HAP-1 (cell line): ENCODE measurements at places on chromosomes 2 and 18.

DNA sequence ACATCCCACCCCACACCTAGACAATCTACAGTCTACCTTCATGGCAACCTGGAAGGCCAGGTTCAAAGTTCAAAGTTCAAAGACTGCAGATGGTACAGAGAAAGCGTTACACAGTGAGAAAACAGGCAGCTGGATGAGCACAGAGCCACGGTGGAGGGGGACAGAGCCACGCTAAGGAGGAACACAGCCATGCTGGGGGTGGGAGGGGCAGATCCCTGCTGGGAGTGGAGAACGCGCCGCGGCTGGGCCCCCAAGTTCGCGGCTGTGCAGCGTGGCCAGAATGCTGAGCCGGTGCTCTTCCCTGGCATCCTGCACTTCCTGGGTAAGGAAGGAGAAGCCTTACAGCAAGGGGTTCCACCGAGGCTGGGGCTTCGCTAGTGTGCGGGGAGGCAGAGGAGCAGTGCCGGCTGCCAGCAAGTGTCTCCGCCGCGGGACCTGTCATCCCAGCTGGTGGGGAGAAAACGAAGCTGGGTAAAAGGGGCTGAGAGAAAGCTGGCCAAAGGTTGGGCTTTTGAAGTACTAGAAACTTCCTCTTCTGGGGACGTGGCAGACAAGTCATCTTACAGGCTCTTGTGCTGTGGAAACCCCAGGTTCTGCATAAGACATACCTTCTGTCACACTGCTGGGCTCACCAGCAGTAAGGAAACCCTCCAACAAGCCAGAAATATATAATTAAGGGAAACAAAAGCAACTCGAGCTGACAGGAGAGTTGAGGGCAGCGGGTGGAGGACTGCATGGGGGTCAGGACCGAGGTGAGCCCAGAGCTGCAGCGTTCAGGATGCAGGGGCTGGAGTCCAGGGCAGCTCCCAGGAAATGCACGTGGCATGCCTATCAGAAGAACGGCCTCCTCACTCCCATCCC lies 115.5 kb downstream of the HDAC4 start:
- DNase-seq, result no peak

- DNase-seq, result no peak
Observed at GRCh38 chr2:172623249-172623965, 67.5 kb downstream of the PDK1 start.

DNA sequence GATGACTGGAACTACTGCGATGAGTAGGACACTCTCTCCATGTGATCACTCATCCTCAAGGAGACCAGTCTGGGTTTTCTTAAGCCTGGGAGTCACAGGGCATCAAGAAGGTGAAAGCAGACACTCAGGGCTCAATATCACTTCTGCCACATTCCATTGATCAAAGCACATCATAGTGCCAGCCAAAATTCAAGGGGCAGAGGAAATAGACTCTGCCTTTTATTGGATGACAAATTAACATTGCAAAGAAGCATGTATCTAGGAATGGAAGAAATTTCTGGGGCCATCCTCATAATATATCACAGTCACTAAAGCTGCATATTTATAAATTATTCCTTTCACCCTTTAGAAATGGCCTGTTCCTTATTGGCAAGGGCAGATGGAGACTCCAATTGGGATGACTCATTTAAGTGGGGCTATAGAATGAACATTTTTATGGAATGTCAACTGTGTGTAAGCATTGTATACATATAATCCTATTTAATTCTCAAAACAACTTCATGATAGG lies 114.8 kb upstream of the CDC42EP3 start:
- DNase-seq, result peak; percentile 42

GRCh38 chr2:38775921-38776225 lies 2.1 kb upstream of the GEMIN6 start:
- no peak for DNase-seq

DNA sequence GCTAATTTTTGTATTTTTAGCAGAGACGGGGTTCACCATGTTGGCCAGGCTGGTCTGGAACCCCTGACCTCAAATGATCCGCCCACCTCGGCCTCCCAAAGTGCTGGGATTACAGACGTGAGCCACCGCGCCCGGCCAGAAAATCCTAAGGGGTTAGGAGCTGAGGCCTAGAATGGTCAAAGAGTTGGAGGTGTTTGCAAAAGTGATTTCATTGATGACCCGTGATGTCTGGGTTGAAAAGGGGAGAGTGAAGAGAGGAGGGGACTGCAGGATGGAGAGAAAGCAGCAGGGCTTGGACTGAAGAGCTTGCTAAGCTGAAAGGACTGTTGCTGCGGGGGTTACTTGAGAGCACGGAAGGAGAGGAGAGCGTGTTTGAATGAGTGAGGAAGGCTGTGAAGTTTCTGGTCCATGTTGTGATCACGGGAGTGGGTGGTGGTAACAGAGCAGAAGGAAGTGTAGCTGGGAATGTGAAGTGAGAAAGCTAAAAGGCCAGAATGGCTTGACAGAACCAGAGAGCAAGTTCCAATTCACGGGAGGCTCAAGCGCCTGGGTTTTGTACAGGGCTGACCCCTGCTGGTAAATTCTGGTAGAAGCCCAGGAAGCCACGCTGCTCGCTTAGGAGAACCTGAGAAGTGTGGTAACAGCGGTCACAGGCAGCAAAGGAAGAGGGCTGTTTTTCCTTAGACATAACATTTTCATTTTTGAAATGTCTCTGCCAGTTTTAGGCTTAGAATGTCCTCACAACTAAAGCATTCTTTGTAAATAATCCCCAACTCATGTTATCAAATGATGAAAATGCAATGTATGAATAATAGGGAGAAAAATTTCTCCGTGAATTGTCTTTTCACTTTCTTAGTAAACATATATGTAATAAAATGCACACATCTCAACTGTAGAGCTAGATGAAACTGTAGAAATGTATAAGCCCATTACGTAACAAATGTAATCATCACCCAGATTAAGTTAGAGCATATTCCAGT lies 40.5 kb upstream of the ACTR2 start:
- peak; percentile 80 for DNase-seq

DNA sequence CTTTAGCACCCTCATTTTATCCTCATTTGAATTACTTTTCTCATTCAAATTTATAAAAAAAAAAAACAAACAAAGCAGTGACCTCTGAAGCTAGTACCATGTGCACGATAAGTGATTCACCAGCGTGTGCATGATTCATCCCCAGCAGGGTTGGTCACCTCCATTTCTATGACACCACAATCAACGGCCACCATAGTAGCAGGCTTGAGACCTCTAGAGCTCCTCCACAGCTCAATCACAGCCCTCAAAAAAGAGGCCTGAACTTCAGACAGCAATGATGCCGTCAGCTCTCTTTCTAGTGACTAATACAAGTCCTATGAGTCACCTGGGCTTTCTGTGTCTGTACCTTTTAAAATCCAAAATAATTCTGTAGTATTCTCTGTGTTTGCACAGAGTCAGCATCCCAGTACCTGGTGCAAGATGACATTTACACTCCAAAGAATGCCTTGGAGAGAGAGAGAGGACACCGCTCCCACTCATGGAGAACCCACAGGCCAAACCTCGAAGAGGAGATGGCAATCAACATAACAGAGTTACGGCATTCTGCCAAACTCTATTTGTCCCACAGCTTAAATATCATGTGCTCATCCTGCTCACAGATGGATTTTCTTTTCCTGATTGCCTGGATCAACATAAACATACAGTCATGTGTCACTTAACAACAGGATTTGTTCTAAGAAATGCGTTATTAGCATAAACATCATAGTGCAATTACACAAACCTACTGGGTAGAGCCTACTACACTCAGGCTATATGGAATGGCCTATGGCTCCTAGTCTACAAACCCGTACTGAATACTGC lies 58.7 kb downstream of the L3MBTL4 start:
- no peak for DNase-seq

DNA sequence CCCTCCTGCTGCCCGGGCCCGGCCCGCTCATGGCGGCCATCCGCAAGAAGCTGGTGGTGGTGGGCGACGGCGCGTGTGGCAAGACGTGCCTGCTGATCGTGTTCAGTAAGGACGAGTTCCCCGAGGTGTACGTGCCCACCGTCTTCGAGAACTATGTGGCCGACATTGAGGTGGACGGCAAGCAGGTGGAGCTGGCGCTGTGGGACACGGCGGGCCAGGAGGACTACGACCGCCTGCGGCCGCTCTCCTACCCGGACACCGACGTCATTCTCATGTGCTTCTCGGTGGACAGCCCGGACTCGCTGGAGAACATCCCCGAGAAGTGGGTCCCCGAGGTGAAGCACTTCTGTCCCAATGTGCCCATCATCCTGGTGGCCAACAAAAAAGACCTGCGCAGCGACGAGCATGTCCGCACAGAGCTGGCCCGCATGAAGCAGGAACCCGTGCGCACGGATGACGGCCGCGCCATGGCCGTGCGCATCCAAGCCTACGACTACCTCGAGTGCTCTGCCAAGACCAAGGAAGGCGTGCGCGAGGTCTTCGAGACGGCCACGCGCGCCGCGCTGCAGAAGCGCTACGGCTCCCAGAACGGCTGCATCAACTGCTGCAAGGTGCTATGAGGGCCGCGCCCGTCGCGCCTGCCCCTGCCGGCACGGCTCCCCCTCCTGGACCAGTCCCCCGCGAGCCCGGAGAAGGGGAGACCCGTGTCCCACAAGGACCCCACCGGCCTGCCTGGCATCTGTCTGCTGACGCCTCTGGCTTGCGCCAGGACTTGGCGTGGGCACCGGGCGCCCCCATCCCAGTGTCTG lies 767 bp downstream of the RHOB start:
- no peak for DNase-seq

- no peak for DNase-seq
Observed at GRCh38 chr2:96687266-96687665, 44.7 kb downstream of the FER1L5 start.

GRCh38 chr2:28373854-28374253 lies 18.8 kb upstream of the FOSL2 start:
- DNase-seq, result no peak

- DNase-seq, result no peak
Observed at GRCh38 chr2:12684471-12684936, 32.2 kb upstream of the TRIB2 start.

- DNase-seq, result peak; percentile 7
Observed at GRCh38 chr2:241565411-241565810, 6.9 kb downstream of the BOK start.

DNA sequence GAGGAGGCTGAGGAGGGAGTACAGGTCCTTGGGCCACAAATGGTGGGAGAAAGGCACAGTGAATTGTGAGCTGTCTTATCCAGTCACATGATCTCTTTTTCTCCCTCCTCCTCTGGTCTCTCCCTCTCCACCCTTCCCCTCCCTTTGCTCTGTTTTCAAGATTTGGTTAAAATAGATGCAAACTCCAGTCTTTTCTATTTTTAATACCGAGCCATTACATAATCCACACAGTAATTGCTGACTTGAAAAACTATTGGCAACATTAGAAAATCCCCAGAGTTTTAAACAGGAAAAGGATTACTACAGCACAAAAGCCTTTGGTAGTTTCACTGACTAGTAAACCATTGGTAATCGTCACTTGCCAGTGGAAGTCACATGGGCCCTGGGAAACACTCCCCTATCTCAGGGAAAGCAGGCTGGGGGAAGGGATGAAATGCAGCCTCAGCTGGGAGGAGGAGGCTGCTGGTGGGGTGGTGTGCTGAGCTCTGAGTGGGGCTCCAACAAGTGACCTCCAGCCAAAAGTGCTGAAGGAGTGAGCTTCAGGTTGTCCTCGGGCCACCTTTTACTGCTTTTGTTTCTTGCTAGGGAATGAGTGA lies 57.4 kb upstream of the PCBP1 start:
- DNase-seq, result peak; percentile 78

- peak; percentile 7 for DNase-seq
Observed at GRCh38 chr18:51867767-51868166, 472.2 kb upstream of the DCC start.

- DNase-seq, result no peak
Observed at GRCh38 chr2:224594840-224595239, 9.7 kb upstream of the CUL3 start.

DNA sequence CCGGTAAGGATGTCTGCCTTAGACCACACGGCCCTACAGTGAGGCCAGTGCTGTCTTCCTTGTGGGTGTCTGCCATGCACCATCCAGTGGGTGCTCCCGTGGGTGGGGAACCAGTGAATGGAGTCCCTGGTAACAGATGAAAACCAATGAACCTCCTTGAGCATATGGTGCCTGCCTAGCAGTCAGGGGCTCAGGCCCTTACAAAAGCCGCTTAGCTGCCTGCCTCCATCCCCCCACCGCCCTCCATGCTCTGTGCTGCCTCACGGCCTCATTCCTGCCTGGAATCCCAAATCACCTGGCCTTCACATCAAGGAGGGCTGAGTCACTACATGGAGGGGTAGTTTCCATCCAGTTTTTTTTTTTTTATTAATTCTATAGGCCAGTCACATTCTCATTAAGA lies 30.8 kb upstream of the TRIB2 start:
- DNase-seq, result no peak

DNA sequence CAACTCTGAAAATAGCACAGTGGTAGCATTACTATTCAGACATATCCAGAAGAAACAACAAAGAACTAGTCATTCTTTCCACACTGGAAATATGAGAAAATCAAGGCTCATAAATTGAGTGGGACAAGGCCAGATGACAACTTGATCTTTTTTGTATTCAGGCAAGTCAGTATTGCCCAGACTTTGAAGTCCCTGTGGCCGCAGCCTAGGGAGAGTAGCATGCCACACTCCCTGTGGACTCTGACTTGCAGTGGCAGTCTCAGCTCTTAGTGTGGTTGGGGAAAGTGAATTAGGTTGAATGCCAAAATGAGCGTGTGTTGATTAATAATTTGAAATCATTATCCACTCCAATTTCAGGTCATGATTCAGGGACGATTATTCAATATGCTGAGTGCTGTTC lies 53.8 kb upstream of the TMEM177 start:
- DNase-seq, result no peak

- DNase-seq, result no peak
Observed at GRCh38 chr2:220887876-220888275, 684.2 kb downstream of the EPHA4 start.

DNA sequence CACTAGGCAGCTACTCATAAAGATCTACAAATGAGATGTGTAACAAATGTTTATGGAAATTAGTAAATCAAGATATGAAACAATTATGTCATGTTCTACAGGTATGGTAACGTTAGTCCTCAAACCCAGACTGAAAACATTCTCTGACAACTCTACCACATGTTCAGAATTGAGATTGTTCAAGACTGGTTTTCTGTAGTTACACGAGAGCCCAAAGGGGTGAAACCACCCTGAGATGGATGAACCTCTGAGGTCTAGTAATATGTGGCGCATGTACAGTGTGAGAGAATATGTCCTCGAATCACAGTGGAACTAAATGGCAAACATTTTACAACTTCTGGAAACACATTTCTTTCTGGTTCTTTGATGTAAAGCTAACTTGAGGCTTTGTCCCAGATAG lies 614.3 kb downstream of the ZEB2 start:
- DNase-seq, result no peak

DNA sequence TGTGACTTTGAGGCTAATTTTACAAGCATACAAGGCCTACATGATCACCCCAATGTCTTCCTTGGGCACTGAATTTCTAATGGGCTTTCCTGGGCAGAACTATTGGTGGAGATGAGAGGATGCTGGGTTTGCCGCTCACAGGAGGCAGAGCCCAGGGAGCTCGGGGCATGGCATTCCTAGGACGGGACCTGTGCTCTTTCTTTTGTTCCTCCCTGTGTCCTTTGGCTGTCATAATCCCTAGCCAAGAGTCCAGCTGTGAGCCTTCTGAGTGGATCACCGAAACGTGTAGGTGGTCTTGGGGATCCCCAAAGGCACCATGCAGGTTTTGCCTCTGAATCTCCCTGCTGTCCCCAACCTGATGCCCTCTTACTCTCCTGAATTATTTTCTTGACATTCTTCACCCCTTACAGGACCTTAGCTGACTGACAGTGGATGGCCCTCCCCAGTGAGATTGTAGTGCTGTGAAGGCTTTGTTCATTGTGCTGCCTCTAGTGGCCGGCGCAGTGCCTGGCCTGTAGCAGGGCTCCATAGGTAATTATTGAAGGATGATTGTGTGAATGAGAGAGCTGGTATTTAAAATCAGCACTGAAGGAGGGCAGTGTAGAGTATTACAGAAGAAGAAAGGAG lies 221.9 kb downstream of the ZNF407 start:
- DNase-seq, result peak; percentile 67
